AG09309 (cell line): ENCODE measurements at places on chromosomes 6 and 20.

DNA sequence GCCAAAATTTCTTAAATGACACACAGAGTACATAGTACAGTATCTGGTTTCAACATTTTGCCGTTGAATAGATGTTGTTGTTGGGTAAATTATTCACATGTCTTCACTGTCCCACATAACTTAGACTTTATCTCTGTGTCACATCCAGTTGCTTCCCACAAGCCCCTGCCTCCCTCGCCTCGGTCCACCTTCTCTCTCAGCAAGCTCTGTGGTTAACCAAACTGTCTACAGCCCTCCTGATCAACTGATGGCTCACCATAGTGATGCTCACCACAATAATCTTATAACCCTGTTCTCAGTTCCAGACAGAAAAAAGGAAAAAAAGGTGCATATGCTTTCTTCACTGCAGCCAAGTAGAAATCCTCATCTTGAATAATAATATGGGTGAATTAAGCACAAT is 23.0 kb downstream of the IL17F start:
- no peak for DNase-seq

DNA sequence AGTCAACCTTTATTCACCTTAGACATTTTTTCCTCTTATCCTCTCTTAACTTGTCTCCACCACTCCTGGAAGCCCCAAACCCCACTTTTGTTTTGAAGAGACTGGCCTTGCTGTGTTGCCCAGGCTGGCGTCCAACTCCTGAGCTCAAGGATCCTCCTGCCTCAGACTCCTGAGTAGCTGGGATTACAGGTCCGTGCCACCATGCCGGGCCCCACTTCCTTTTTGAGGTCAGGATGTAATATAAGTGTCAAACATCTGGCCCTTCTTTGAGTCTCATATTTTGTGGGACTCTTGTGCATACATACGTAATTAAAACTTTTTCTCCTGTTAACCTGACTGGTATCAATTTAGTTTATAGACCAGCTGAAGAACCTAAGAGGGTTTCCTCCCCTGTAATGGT is 1.4 kb upstream of the CDK19 start:
- no peak for DNase-seq

DNA sequence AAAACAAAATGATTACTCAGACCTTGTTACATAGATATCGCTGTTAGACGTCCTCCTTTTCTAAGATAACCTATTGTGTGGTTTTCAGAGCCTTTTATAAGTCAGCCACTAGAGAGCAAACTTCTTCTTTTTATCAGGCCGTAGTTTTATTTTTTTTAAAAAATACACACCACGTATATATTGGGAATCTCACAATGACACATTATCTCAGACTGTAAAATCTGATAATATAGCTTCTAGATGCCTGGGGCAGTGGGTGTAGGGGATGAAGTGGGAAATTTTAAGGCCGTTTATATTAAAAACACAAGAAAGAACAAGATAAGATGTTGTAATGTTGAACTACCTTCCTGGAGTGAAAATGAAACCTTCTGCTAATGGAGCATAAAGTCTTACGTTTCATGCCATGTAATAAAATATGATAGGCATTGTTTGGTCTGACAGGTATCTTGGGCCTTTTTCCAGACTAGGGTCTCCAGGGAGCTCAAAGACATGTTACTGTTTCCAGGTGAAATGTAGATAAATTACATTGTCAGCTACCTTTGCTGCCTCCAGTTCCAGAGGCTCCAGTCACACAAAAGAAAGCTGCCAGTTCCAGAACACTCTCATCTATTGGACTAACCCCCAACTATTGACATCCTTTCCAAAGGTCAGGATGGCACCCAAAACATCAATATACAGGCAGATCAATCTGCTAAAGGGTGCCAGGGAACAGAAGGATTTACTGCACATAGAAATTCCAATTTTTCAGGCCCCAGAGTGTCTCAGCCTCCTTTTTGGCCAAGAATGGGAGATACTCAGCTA is 130.2 kb upstream of the AKIRIN2 start:
- no peak for DNase-seq

DNA sequence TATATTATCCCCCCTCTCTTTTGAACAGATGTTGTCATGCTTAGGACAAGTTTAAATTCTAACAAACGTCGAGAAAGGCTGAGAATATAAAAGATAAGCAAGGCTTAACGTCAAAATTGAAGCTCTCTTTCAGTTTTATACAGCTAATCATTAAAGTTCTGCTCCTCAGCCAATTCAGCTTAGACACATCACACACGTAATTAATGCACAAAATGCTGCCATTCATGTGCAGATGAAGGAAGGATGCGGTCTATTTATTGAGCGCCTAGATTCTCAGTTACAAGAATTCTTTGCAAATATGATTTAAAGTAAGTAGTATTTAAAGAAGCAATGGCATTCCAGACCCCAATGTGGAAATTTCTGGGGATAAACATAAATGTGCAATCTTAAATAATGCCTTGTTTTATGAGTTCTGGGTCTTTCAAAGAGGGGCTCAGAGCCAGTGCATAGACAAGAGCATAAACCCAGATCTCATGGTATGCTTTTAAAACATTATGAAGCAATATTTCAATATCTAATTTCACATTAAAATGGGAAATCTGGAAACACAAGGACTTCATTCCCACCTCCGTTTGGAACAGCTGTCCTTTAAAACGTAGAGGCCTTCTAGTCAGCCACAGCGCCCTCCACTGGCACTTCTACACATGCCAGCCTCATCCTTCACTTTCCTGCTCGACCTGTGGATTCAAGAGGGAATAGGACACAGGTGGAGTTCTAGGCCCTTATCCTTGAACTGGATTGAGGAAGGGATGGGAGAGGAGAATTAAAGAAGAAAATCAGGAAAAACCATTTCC is 85.8 kb downstream of the LYRM4 start:
- no peak for DNase-seq

GRCh38 chr6:52368002-52368401 is 6.1 kb downstream of the PAQR8 start:
- DNase-seq, result no peak

DNA sequence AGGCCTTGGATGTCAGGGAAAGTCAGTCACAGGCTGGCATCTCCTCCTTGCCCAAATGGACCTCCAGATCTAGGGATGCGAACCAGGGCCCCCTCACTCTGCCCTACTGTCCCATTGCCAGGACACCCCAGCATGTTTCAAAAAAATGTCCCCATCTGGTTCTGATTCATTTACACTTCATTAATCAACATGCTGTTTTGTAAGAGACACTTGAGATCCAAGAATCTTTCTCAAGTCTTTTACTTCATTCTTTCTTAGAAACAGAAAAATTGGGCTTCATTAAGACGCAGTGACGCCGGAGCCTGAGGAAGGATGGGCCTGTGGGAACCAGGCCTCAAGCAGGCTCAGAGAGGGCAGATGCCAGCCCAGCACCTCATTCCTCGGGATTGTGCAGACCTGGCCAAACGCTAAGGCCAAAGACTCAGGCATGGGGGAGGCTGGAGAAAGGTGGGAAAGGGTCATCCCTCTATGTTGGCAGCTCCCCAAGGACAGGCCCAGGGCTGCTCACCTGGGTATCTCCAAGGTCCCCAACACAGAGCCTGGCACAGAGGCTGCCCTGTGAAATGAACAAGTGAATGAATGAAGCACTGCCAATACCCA is 3.8 kb downstream of the RSPO4 start:
- no peak for DNase-seq

GRCh38 chr6:36227379-36228228 is 31.1 kb downstream of the BRPF3 start:
- no peak for DNase-seq

- DNase-seq, result no peak
Measured at GRCh38 chr6:142478117-142478516, 176.3 kb downstream of the ADGRG6 start.

DNA sequence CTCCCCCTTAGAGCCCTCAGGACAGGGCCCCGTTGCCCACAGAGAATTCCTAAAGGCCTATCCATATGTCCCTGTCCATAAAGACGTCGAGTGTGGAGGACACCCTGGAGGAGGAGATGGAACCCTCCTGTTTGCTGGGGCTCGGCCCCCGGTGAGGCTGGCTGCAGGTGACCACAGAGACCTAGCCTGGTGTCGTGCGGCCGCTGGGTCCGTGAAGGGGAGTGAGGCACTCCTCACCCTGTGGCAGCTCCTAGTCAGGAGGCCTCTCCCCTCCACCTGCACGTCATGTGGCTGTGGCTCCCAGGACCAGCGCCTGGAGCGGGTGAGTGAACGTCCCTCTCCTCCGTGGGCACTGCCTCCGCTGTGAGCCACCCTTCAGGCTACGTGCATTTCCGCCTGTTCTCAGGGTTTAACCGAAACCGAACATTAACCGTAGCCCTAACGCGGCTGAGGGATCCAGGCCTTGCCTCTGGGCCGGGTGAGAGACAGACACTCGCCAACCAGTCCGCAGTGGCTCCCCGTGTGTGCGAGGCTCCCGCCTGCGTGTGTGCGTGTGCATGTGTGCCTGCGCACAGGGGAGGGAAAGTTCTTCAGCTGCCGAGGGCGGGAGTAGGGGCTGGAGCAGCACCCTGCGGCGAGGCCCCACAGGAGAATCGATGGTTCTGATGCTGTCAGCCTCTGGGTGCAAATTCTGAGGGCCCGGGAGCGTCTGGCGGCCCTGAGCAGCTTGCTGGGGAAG is 5.9 kb upstream of the TCEA2 start:
- no peak for DNase-seq

DNA sequence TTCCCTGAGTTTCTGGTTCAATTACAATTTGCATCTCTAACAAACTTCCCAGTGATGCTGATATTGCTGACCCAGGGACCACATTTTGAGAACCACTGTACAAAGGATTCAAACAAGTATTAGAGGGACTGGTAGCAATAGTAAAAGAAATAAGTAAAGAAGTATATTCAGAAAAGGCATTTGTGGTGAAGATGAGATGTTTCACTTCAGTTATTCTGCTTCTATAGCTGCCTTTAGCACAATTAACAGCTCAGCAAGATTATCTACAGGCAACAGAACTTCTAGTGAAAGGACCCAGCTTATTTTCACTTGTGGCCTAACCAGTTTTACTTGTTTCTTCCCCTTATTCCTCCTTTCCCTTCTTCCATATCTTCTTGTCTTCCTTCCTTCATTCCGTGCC is 149.4 kb downstream of the PHF3 start:
- DNase-seq, result no peak

- DNase-seq, result no peak
Measured at GRCh38 chr6:118935331-118935668, 341 bp upstream of the MCM9 start.

DNA sequence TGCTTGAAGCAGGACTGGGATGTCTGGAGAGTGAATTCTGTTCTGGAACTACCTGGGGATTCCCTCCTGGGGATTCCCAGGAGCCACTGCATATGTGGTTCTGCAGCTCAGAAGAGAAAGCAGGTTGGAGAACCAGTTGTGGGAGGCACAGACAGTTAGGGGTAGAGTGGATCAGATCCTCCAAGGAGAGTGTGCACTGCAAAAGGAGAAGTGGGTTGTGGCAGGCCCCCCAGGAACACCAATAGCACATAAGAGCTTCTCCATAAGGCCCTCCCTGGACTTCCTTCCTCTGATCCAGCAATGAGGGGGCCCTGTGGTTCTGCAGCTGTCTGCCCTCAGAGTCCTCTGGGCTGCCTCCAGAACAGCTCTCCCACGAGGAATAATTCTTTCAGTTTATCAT is 369.2 kb upstream of the CNR1 start:
- no peak for DNase-seq

DNA sequence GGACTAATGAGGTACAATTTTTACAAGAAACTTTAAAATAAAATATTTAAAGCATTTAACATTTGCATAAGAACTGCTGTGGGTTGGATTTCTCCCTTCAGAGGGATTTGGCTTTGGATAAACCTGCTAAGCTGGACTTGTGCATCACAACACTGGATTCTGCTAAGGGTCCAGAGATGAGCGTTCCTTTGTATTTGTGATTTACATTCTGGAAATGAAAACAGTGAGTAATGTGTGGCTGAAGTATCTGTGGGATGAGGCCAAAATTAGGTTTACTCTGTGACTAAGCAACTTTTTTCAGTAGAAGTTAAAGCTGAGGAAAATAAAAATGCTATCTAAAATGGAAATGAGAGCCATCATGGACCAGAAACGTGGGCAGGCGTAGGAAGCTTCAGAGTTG is 494.3 kb downstream of the EPM2A start:
- peak; percentile 11 for DNase-seq
